ENCODE measurements at places on chromosomes 5 and 9.

DNA sequence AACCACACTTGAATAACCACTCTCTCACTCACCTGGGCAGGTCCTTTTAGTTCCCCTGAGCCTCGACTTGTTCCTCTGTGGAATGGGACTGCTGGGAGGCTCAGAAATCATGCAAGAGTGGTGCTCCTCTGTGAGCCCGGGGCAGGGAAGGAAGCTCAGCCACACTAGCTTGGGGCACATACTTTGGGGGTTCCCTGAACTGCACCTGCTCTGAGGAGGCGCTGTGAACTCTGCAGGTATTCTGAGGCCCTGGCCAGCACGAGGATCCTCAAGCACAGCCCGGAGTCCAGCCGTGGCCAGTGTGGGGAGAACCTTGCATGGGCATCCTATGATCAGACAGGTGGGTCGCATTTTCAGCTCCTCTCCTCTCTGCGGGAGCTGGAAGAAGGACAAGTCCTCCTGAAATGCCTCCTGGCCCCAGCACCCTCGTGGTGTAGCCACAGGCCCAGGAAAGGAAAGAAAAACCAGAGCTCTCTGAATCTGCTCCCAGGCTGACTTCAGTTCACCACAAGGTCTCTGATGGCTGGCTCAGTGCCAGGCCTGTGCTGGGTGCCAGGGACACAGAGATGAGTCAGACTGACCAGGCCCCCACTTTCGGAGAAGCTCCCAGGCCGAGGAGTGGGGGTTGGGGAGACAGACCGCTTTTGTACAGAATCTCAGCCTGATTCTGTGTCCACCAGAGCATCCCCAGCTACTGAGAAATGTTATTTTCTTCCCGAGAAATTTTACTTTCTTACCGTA is 11.9 kb downstream of the GLIPR2 start:
- DNase-seq = no peak

GRCh38 chr9:6488395-6488794 is 75.4 kb downstream of the UHRF2 start:
- DNase-seq = no peak

- DNase-seq = no peak
These were observed 47.5 kb upstream of the PLPP1 start for GRCh38 chr5:55582256-55582655.

DNA sequence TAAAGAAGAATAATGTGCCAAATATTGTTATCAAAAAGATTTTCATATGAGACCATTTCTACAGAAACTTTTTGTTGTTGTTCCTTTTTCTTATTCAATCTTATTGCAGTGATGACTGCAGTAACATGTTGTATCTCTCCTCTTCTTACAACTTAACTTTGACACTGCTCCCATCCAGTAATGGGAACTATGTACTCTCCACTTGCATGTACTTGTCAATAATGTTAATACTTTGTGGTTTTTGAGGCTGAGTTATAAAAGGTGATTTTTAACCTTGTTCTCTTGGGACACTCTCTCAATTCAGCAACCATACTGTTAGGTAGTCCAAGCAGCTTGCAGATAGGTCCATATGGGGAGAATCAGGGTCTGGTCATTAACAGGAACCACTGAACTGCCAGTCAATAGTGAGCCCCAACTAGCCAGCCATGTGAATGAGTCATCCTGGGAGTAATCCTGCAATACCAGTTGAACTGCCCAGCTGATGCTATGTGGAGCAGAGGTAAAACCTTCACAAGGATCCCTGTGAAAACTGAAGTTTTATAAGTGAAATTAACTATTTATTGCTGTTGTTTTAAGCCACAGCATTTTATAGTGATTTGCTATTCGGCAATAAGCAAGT is 199.6 kb upstream of the DAB2 start:
- DNase-seq = no peak

- no peak for DNase-seq
These were observed 102.2 kb upstream of the CLINT1 start for GRCh38 chr5:157961176-157961575.

- DNase-seq = no peak
These were observed 147.9 kb downstream of the MSX2 start for GRCh38 chr5:174872271-174872670.

- DNase-seq = no peak
These were observed 51.7 kb upstream of the FAM240B start for GRCh38 chr9:38771593-38771992.

DNA sequence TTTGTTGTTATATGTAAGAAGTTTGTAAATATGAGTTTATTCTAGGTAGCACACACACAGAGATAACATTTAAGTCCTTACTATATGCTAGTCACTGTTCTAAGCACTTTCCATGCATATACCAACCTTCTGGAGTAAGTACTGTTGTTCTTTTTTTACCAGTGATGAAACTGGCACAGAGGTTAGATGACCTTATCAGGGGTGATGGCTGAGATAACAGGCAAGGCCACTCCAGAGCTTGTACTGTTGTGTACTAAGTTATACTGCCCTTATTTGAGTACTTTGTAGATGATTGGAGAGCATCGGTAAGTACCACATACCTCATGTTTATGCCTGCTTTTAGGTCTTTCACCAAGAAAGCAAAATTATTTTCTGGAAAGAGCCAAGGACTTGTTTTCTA is 6.2 kb downstream of the POLR1E start:
- no peak for DNase-seq

DNA sequence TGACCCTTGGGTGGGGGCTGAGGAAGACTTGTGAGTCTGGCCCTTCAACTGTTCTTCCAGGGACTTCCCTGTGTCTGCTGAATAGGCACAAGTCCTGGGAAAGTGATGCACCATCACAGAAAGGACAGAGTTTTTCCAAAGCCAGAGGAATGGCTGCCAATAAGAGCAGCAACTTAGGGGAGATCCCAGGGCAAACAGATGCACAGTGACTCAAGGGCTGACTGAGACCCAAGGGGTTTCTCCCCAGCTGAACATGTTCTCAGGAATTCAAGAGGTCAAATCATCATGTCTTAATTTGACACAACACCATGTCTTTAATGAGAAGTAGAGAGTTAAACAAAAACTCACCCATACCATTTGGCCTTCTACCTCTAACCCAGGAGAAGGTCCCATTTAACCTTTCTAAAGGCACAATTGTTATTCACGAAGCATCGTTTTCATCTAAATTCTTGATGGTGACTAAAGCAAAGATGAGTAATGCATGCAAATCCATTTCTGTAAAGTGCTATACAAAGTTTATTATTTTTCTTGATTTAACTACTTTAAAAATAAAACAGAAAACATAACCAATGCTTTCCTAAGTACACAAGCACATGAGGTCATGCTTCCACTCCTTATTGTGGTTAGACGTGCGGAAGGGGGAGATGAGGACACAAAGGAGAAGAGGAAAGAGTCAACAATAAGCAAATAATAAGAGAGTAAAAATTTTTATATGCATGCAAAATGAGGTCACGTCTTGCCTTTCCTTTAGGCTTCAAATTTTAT is 324.1 kb downstream of the PLK2 start:
- DNase-seq = no peak

GRCh38 chr5:137621861-137622823 is 113.7 kb downstream of the KLHL3 start:
- no peak for DNase-seq

GRCh38 chr9:115373710-115374045 is 255.7 kb upstream of the TNC start:
- DNase-seq = no peak

- no peak for DNase-seq
These were observed 11.9 kb downstream of the CNTFR start for GRCh38 chr9:34577400-34578240.

DNA sequence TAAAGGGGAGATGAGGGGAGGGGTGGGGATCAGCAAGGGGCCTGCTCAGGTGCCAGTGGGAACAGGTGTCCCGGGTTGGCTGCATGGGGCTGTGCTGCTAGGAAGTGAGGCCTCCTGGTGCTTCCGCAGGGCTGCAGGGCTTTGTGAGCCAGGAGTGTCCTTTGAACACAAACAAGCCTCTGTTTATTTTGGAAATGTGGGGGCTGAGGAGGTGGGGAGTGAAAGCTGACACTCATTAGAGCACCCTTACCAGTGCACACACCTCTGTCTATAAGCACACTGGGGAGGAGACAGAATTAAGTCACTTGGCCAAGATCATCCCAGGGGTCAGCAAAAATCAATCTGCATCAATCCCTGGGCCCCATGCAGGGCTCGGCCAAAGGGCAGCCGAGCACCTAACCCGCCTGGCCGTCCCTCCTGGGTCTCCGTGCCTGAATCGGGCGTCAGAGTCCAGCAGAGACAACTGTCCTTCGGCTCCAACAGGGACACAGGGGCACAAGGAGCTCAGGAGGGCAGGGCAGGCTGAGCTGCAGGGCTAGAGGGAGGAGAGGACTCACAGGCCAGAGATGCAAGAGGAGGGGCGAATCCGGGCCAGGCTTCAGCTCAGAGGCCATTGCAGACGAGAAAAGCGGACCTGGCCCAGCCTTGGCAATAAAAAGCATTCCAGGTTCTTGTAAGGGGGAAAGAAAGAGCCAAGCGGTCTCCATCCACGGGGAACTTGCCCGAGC is 99.8 kb downstream of the VAV2 start:
- no peak for DNase-seq

GRCh38 chr9:14148501-14149103 is 165.3 kb downstream of the NFIB start:
- DNase-seq = no peak

DNA sequence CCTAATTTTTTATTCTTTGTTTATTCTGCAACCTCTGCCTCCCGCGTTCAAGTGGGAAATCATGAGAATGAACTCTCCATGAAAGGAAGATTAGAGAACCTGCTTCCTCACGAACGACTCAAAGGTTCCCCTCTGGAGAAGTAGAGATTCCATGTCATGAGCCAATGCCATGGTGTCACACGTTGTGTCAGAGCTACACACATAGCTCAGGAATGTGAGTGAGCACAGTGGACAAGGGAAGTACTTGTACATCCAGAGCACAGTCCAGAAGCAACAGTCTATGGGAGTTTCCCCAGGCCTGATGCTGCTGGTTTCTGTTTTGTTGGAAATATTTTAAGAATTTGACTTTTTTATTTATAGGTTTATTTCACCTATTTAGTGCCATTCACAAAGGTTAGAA is 26.8 kb upstream of the PPP2CA start:
- DNase-seq = peak; percentile 73

DNA sequence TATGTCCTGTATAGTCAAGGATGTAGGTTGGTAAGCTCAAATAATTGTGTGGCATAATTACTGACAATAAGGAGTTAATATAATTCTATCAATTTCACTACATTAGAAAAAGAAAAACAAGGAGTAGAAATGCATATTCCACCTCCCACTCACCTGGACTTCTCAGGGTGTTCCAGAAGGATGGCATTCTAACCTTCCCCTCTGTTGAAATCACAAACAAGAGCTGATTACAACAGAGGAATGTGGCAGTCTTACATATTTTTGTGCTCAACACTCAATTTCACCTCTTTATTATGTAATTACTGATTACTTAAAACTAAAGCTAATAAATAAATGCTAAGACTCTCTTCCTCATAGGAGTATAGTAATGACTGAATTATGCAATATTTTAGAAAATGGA is 745.3 kb downstream of the DTWD2 start:
- no peak for DNase-seq

DNA sequence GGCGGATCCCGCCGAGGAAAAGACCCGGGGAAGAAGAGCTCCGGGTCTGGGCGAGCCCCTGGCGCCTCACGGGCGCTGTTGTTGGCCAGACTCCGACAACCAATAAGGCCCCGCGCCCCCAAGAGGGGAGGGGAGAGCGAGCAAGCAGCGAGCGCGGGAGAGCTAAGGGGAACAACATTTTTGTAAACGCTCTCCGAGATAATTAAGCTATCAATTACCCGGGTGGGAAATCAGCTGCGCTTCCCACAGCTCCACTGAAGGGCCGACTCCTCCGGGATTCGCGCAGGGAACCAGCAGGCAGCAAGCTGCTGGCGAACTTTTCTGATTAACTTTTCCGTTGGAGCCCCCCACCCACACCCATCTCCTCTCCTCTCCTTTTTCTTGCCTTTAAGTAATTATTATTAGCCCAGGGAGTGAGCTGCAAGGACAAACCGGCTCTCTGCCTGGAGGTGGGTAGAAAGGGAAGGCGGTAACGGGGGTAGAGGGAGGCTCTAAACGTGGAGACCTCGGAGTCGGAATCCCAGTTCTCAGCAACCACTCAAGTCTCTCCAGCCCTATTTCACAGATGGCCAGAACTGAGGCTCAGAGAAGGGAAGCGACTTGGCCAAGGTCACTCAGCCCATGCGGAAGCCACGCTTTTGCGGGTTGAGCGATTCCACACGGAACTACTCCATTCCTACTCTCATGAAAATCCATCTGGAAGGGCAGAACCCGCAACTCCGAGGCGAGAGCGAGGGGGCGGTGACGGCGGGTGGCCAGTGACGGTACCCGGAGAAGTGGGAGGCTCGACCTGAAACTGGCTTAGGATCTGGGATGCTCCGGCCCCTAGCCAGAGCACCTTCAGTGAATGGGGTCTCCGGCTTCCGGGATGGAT is 1.3 kb downstream of the ASTN2 start:
- no peak for DNase-seq

DNA sequence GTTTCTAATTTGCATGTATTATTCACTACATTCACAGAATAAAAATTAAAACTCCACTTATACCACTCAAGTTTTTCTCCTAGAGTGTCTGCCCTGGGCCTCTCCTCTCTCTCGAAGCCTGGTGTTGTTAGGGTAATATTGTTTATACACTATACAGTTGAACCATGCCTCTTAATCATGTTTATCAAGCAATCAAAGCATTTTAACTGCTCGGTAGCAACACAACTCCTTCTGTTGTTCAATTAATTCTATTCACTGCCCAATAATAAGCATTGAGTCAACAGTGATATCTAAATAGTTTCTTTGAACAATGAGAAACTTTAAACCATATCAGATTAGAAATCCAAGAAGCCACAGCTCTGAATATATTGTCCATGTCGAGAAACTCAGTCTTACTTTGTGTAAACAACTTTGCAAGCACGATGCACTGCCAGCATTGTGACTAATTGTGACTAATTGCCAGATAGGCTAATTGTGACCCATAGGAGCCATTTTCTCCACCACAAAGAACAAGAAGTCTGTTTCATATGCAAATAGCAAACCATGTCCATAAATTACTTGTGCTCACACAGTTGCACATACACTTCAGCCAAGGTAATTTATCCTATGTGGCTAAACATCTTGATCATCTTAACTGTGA is at the start of gene DNAH5:
Gene DNAH5, minus strand, starts transcription at position 129 of the 640 bp plus-strand sequence. CDS start 250 bp downstream, outside the sequence.
- DNase-seq = no peak

DNA sequence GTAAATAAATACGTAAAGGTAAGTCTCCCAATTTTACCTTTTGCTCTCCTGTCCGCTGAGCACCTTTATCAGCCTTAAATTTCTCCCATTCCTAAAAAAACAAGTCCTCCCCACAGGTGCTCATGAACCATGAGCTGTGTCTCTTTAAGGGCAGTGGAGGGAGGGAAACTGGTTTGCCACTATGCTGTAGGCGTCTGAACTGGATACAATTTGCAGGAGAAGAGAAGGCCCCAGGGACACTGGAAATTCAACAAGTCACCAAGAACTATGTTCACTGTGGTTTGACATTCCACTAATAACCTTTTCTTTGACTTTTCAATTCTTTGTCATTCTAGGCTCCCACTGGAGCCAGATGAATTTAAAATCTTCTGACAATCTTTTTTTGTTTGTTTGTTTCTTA is 72.2 kb downstream of the LHFPL2 start:
- DNase-seq = no peak

DNA sequence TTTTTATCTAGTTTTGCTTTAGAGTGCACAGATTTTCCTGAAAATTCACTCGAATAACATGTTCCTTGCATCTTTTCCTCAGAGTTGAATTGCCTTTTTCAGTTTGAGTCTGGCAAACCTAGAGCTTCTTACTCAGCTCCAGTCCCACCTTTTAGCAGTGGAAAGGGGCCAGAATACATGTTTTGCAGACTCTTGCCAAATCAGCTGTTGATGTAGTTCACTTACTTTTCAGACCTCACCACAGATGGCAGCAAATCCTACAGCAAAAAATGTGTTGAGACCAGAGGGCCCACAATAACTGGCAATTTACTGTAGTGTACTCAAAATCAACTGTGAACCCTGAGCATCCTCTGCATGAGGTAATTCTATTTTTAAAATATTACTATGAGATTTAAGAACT is 545.2 kb upstream of the ACO1 start:
- DNase-seq = no peak

Measured in 8988T (cell line).